ENCODE measurements at places on chromosomes 11 and 22.

DNA sequence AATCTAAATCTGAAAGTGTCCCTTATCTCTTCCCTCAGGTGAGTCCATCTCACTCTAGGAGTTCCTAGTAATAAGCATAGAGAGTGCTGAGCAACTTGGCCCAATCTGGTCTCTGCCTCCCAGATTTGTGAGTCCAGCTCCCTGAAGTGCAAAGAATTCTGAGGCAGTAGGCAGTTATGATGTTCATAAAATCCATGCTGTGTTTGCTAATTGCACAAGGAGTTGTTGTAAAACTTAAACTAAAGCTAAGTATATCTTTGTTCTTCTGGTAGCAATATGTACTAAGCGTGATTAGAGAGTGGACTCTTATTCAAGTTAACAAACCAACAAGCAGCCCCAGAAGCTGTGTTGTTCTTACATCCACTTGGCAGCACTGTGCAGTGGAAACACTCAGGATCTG lies 7.6 kb upstream of the PTH start:
- H3K27me3 ChIP-seq = peaks cover 7% of the 10 kb centered on the region
- no peak overlapping the region for H3K4me3 ChIP-seq
- H3K4me1 ChIP-seq = no peaks in the 10 kb centered on the region
- no peak overlapping the region for H3K27ac ChIP-seq
- DNase-seq = no peak
- H3K36me3 ChIP-seq = no peaks in the 10 kb centered on the region

- peaks cover 11% of the 10 kb centered on the region for H3K4me1 ChIP-seq
- DNase-seq = no peak
- no peaks in the 10 kb centered on the region for H3K36me3 ChIP-seq
- H3K4me3 ChIP-seq = no peak overlapping the region
- no peak overlapping the region for H3K27ac ChIP-seq
These were observed 91.8 kb downstream of the FAM76B start for GRCh38 chr11:95697614-95698408.

- H3K27ac ChIP-seq = peak overlapping the region; percentile 65
- H3K27me3 ChIP-seq = no peaks in the 10 kb centered on the region
- H3K4me1 ChIP-seq = peaks cover 61% of the 10 kb centered on the region
- H3K36me3 ChIP-seq = peaks cover 4% of the 10 kb centered on the region
- no peak for DNase-seq
These were observed 5.6 kb downstream of the NECTIN1 start for GRCh38 chr11:119723243-119723951.

- DNase-seq = no peak
- no peak overlapping the region for H3K27ac ChIP-seq
- no peaks in the 10 kb centered on the region for H3K4me1 ChIP-seq
- H3K36me3 ChIP-seq = no peaks in the 10 kb centered on the region
These were observed 724.2 kb downstream of the BRD1 start for GRCh38 chr22:49103314-49104059.

- H3K4me1 ChIP-seq = peaks cover 15% of the 10 kb centered on the region
- H3K27me3 ChIP-seq = peaks cover 81% of the 10 kb centered on the region
- H3K36me3 ChIP-seq = no peaks in the 10 kb centered on the region
- peak overlapping the region; percentile 23 for H3K27ac ChIP-seq
- H3K4me3 ChIP-seq = peak overlapping the region; percentile 70
- no peak for DNase-seq
These were observed 1.2 kb downstream of the ELFN2 start for GRCh38 chr22:37425800-37426705.

- H3K36me3 ChIP-seq = peaks cover 21% of the 10 kb centered on the region
- no peak overlapping the region for H3K27ac ChIP-seq
- no peak for DNase-seq
These were observed 19.8 kb upstream of the PPP2R1B start for GRCh38 chr11:111785886-111786412.

- peaks cover 10% of the 10 kb centered on the region for H3K27me3 ChIP-seq
- no peaks in the 10 kb centered on the region for H3K36me3 ChIP-seq
- no peak overlapping the region for H3K4me3 ChIP-seq
- no peak overlapping the region for H3K27ac ChIP-seq
These were observed 238.4 kb downstream of the BRD1 start for GRCh38 chr22:49589301-49589700.

GRCh38 chr11:121559606-121560200 lies 106.9 kb upstream of the SORL1-AS1 start:
- no peak overlapping the region for H3K27ac ChIP-seq
- no peaks in the 10 kb centered on the region for H3K27me3 ChIP-seq
- H3K4me1 ChIP-seq = peaks cover 34% of the 10 kb centered on the region
- H3K4me3 ChIP-seq = no peak overlapping the region

- H3K4me3 ChIP-seq = no peak overlapping the region
- no peak overlapping the region for H3K27ac ChIP-seq
- peaks cover 6% of the 10 kb centered on the region for H3K4me1 ChIP-seq
These were observed 25.7 kb downstream of the AMPD3 start for GRCh38 chr11:10480760-10481159.

GRCh38 chr11:79441461-79441875 lies 638 bp upstream of the TENM4 start:
- no peak for DNase-seq
- no peaks in the 10 kb centered on the region for H3K36me3 ChIP-seq
- peaks cover 47% of the 10 kb centered on the region for H3K27me3 ChIP-seq
- peak overlapping the region; percentile 76 for H3K27ac ChIP-seq

- H3K4me3 ChIP-seq = no peak overlapping the region
- no peaks in the 10 kb centered on the region for H3K36me3 ChIP-seq
- no peaks in the 10 kb centered on the region for H3K27me3 ChIP-seq
- H3K4me1 ChIP-seq = no peaks in the 10 kb centered on the region
- no peak for DNase-seq
These were observed 127.5 kb downstream of the FBXO7 start for GRCh38 chr22:32602154-32602553.

DNA sequence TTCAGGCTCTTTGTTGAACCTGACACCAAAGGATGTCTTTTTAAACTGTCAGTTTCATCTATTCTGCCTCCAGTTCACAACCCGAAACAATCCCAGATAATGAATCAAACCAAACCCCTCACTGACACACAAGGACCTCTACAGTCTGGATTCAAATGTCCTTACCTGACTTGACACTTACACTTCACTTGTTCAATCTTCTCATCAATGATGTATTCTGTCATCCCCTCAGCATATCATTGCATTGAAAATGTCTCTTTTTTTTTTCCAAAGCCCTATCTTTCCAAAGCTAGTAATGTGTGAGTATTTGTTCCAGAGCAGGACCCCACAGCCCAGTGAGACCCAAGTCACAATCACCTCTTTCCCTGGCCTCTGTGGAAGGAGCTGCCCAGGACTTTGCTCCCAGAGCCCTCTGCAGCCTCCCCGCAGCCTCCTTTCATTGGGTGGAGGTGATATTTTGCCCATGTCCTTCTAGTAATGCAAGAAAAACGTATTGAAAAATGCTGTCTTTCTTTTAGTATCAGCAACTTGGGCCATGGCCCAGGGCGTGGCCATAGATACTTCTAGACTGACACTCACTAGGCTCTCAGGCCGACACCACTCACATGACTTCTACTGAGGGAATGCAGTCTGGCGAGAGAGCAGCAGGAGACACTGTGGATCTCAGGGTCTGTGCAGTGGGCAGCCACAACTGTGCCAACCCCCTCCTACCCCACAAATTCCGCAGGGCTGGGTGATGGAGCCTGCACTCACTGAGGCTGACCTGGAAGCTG lies 18.2 kb downstream of the RFPL3 start:
- DNase-seq = no peak
- no peak overlapping the region for H3K4me3 ChIP-seq
- H3K4me1 ChIP-seq = peaks cover 6% of the 10 kb centered on the region
- H3K27ac ChIP-seq = peak overlapping the region; percentile 8

- H3K36me3 ChIP-seq = no peaks in the 10 kb centered on the region
- DNase-seq = no peak
- no peaks in the 10 kb centered on the region for H3K27me3 ChIP-seq
These were observed 16.9 kb downstream of the MYRF start for GRCh38 chr11:61769169-61769920.

- no peak for DNase-seq
- H3K4me1 ChIP-seq = peaks cover 7% of the 10 kb centered on the region
- H3K27me3 ChIP-seq = peaks cover 16% of the 10 kb centered on the region
- no peak overlapping the region for H3K27ac ChIP-seq
These were observed 23.9 kb upstream of the TSPAN18 start for GRCh38 chr11:44702889-44703288.

GRCh38 chr11:5232176-5232575 lies 2.1 kb downstream of the HBD start:
- H3K36me3 ChIP-seq = no peaks in the 10 kb centered on the region
- H3K27me3 ChIP-seq = peaks cover 4% of the 10 kb centered on the region
- no peak overlapping the region for H3K27ac ChIP-seq
- H3K4me1 ChIP-seq = peaks cover 5% of the 10 kb centered on the region

GRCh38 chr22:49983148-49984042 lies 22.8 kb downstream of the PIM3 start:
- no peaks in the 10 kb centered on the region for H3K36me3 ChIP-seq
- no peak overlapping the region for H3K27ac ChIP-seq
- H3K4me3 ChIP-seq = no peak overlapping the region

DNA sequence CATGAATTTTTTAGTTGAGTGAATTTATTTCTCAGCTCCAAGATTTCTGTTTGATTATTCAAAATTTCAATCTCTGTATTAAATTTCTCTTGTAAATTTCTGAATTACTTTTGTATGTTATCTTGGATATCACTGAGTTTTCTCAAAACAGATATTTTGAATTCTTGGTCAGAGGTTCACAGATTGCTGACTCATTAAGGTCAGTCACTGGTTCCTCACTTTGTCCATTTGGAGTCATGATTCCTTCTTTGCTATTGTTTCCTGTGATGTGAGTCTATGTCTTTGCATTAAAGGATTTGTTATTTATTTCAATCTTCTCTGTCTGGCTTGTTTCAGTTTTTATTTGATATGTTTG lies 10.2 kb upstream of the IL17RA start:
- no peaks in the 10 kb centered on the region for H3K36me3 ChIP-seq
- H3K4me1 ChIP-seq = peaks cover 4% of the 10 kb centered on the region
- peaks cover 12% of the 10 kb centered on the region for H3K27me3 ChIP-seq
- H3K4me3 ChIP-seq = no peak overlapping the region
- H3K27ac ChIP-seq = no peak overlapping the region

DNA sequence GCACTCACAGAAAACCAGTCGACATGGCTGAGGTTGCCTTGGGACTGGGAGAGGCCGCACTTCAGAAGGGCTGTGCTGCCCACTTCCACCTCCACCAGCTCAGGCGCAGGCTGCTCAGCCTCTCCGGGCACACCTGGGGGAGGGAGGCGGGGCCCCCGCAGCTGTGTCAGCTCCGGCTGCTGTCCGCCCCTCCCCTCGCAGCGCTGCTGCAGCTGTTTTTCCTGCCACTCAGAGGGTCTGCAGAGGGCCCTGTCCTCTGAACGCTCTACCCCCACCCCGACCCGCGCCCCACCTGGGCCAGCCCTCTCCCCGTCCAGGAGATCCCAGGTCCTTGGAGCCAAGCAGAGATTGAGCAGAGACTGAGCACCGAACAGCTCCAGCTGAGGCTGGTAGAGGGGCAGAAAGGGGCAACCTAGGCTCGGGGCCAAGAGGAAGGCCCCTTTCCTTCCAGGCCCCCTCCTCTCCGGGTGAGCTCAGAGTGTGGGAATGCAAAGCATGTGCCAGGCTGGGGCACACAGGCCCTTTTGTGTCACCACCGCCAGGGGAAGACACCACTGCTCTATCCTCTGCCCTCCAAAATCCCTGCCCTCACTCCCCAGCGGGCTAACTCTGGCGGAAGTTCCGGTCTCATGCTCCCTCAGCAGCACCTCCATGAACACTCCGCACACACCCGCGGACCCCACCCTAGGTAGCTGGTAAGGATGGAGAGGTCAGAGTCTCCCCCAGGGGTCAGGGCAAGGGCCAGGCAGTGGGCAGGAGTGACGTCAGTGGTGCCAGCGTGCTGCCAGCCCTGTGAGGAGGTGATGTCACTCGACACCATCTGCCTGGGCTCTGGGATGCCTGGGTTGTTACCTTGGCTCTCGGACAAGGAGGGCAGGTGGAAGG lies 1.6 kb downstream of the MCAM start:
- H3K36me3 ChIP-seq = no peaks in the 10 kb centered on the region
- H3K4me1 ChIP-seq = peaks cover 13% of the 10 kb centered on the region
- no peak overlapping the region for H3K27ac ChIP-seq
- no peak for DNase-seq

GRCh38 chr11:11336664-11337063 lies 16.4 kb downstream of the CSNK2A3 start:
- H3K27ac ChIP-seq = no peak overlapping the region
- H3K4me1 ChIP-seq = peaks cover 22% of the 10 kb centered on the region

DNA sequence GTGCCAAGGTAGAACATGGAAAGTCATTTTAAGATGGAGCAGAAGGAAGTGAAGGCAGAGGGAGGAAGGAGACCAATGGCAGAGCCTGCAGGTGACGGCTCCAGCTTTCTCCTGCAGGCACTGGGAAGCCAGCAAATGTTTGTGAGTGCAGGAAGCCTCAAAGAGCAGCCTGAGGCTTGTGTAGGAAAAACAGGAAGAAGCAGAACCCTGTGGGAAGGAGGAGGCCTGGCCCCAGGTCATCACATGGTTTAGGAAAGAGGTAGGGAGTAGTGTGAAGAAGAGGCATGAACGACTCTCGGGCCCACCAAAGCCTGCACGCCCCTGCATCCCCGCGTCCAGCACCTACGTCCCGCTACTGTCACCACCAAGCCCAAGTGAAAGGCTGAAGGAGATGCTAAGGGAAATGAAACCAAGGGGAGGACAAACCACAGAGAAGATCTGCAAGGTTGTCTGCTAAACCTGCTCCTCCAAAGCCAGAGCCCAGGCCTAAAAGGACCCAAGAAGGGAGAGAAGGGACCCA lies 151.5 kb downstream of the CHST1 start:
- no peak for DNase-seq
- H3K27me3 ChIP-seq = peaks cover 12% of the 10 kb centered on the region
- no peak overlapping the region for H3K27ac ChIP-seq
- no peaks in the 10 kb centered on the region for H3K36me3 ChIP-seq
- no peaks in the 10 kb centered on the region for H3K4me1 ChIP-seq
- no peak overlapping the region for H3K4me3 ChIP-seq

DNA sequence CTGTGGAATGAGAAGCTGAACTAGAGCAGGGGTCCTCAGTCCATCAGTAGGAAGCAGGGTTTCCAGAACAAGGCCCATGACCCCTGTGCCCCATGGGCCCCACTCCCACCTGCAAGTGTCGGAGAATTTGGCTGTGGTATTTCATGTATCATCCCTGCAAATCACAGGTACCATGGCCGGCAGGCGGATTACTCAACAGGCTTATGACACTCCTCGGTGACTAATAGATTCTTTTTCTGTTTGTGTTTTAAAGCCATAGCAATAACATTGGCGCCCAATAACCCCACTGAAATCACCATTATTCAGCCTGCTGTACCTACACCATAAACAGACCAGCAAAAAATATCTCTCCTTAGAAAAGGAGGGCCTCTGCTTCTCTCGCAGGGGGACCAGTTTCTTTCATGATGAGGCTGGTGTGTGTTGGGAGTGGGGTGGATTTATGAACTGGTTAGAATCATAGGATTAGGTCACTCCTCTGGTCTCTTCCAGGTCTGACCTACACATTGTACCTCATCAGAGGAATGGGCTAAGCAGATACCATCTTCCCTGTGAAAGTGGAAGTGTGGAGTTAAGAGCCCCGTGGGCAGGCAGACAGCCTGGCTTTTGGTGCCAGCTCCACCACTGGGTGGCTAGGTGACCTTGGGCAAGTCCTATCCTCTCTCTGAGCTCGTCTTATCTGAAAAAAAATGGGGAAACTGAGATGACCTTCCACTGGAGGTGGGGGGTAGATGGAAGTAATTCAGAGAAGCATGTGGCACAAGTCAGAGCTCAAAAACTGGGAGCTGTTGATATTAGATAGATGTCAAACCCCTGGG lies 60.2 kb upstream of the WNT11 start:
- H3K4me1 ChIP-seq = peaks cover 5% of the 10 kb centered on the region
- no peak for DNase-seq
- H3K36me3 ChIP-seq = no peaks in the 10 kb centered on the region
- H3K27me3 ChIP-seq = peaks cover 11% of the 10 kb centered on the region
- H3K4me3 ChIP-seq = no peak overlapping the region
- peak overlapping the region; percentile 72 for H3K27ac ChIP-seq

GRCh38 chr11:47571895-47572294 lies 6.5 kb downstream of the PTPMT1 start:
- H3K36me3 ChIP-seq = peaks cover 12% of the 10 kb centered on the region
- no peak overlapping the region for H3K4me3 ChIP-seq
- DNase-seq = no peak
- H3K4me1 ChIP-seq = peaks cover under 1% of the 10 kb centered on the region
